Stomach (tissue), 19 donors: ENCODE measurements at places on chromosomes 12 and 14. TPM values are rescaled to one million over a fixed set of nuclear protein-coding genes. Genes with fewer than 3 reads are reported as not detected.

- DNase-seq, result no peak
Observed at GRCh38 chr12:70268972-70269371, 25.7 kb downstream of the CNOT2 start.

DNA sequence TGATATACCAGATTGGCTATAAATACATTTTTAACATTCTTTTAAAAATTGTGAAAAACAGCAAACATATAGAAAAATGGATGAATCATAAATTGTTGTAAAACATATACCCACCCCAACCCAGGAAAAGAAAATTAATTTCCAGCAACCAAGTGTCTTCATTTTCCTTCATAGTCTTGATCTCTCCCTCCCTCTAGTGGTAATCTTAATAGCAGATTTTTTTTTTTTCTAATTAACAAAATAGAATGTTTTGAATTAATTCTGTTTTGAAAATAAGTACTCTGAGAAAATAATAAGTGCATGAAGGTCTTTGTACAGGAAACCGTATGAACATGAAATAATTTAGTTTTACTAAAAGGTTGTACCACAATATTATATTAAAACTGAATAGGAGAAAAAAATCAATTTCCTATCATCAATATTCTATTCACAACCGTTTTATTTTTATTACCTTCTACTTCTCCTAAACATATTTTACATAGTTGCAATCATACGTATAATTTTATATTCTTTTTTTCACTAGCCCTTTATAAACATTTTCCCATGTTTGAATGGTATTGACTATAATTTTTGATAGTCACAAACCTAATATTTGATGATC lies 7.0 kb downstream of the ETNK1 start:
- peak; percentile 27 for DNase-seq

- DNase-seq, result peak; percentile 70
Observed at GRCh38 chr14:53963320-53964227, 6.9 kb upstream of the BMP4 start.

The RDH11 gene
- total RNA-seq, result 31.2 TPM

DNA sequence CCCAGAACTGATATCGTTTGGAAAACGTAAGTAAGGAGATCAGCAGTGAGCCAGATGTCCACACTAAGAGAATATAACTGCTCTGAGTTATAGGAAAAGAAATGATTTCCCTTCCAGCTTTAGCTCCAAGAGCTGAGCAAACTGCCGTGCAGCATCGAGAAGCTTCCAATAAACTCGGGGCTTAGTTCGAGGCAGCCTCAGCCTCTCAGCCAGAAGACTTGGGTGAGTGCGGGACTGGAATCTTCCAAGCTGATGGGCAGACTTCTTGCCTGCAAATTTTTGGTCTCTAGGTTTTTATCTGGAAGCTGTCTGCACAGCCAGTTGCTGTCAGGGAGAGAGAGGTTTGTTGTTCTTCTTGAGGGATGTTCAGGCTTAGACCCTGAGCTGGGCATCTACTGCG lies 196.1 kb downstream of the PHETA1 start:
- no peak for DNase-seq

DNA sequence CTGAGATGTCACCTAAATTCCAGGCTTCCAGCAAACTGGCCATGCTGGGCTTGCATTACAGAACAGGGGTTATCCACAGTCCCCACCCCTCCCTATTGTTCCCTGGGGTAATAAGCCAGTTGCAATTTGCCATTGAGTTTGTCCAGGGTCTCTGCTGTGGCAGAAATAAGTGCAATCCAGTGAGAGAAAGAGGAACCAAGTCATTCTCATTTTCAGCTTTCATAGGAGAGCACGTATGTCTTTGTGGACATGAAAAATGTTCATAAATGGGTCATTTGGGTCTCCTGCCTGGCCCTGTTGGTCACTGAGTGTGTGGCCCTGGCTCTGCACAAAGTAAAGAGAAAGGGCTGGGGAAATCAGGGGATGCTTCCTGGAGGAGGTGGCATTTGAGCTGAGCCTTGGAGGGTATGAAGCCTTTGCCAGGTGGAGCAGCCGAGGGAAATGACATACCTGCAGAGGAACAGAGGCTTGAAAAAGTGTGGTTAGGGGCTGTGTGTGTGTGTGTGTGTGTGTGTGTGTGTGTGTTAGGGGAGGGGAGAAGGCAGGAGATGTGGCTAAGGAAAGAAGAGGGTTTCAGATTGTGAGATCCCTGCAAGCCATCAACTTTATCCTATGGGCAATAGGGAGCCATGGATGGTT lies 29.3 kb downstream of the CMKLR1 start:
- DNase-seq, result no peak
